ENCODE measurements at places on chromosomes 11 and 22. TPM values are rescaled to one million over a fixed set of nuclear protein-coding genes. Genes with fewer than 3 reads are reported as not detected.
A peak's percentile ranks its signal among the peaks of the same experiment; 100 is the strongest.

Gene PKP3
- not detected for total RNA-seq

Gene STIP1
- total RNA-seq: 484 TPM

Gene P4HA3
- not detected for total RNA-seq

Gene MS4A7
- total RNA-seq: not detected

Gene C1QTNF5
- total RNA-seq: not detected

Gene KRTAP5-11
- not detected for total RNA-seq

Gene C11orf86
- not detected for total RNA-seq

GRCh38 chr22:25465949-25466348, 98.5 kb upstream of the GRK3 start:
- H3K36me3 ChIP-seq: peaks cover 43% of the 10 kb centered on the region
- DNase-seq: no peak
- no peak overlapping the region for H3K4me3 ChIP-seq

DNA sequence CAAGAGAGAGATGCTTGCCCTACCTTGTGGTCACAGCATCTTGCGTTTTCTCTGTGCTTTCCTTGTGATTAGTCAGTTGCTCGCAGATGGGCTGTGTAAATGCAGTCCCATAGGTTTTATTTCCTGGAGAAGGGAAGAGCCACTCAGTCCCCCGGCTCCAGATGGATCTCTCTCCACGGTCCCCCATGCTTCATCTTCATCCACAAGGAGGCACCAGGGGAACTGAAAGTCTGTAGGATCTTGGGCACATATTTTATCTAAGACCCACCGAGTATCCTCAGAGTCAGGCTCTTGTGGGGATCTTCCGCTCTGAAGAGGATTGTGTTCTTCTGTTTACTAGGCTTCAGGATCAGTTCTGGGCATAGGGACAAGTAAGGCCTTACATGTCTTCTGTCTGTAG, 66.8 kb upstream of the E2F8 start:
- H3K4me1 ChIP-seq: no peaks in the 10 kb centered on the region
- DNase-seq: no peak
- no peak overlapping the region for H3K27ac ChIP-seq
- H3K27me3 ChIP-seq: peaks cover 4% of the 10 kb centered on the region
- no peak overlapping the region for H3K4me3 ChIP-seq
- no peaks in the 10 kb centered on the region for H3K36me3 ChIP-seq

DNA sequence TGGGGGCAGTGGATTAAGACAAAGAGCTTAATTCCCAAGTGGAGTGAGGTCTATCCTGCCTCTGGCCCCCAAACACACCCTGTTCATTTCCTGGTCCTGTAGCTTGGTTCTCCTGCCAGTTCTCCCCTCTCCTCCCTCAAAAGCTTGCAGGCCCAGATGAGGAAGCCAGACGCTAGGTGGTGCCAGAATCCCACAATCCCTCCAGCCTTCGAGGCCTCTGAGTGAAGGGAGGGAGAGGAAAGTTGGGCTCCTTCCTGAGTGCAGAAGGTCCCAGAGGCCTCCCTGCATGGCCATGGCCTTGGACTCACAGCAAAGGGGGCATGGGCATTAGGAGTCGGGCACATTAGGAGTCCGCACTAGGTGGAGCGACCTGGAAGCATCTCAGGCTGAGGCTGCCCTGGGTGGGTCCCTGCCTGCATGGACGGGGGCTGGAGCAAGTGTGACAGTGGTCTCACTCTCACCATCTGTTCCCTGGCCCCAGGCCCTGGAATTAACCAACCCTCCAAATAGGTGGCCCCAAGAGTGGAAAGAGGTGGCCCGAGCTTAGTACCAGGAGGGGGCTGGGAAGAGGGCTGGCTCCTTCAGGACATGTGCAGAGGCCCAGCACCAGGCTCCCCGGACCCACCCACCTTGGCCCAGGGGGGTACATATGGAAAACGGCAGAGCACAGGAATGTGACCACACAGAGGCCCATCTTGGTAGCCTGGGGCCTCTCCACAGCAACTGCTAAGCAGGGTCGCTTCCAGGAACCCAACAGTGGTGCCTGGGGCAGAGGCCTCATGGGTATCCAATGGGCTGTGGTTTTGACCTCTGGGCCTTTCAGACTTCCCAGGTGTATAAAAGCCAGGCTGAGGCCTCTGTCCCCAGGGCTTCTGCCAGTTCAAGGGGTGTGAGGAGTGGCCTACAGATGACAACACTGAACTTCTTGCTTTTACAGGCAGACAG, 5.2 kb downstream of the FXYD2 start:
- DNase-seq: no peak
- H3K4me1 ChIP-seq: peaks cover 57% of the 10 kb centered on the region
- no peaks in the 10 kb centered on the region for H3K36me3 ChIP-seq
- H3K27ac ChIP-seq: peak overlapping the region; percentile 96
- H3K27me3 ChIP-seq: no peaks in the 10 kb centered on the region

DNA sequence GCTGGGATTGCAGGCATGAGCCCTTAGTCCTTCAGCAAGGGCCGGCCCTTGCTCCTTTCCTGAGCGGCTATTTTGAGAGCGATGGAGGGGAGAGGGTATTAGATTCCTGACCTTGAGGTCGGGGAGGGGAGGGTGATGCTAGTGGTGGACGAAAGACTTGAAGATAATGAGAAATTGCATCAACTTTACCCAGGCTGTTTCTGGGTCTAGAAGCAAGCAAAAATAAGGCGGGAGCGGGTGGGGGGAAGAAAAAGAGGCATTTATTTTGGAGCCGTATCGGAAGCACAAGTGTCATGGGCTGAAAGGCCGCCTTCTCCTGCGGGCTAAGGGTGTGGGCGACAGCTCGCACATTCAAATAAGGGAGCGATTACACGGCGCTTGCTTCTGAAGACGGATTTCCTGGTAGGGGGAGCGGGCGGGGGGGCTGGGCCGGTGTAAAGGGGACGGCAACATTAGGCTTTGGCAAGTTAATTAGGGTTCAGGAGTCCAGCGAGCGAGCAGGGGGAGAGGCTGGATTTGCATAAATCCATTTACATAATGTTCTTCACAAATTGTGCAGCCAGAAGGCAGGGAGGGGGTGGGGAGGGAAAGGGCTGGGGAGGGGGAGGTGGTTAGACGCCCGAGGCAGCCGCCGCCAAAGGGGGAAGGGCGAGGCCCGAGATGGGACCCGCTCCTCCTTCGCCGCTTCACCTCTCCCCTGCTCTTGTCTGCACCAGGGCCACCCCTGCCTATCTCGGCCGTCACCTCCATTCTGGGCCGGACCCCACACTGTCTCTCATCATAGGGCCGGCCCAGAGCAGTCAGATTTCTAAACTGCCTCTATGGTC, 245.9 kb downstream of the MIAT start:
- H3K27me3 ChIP-seq: peaks cover 35% of the 10 kb centered on the region
- no peak overlapping the region for H3K4me3 ChIP-seq
- H3K4me1 ChIP-seq: peaks cover 2% of the 10 kb centered on the region
- DNase-seq: no peak

DNA sequence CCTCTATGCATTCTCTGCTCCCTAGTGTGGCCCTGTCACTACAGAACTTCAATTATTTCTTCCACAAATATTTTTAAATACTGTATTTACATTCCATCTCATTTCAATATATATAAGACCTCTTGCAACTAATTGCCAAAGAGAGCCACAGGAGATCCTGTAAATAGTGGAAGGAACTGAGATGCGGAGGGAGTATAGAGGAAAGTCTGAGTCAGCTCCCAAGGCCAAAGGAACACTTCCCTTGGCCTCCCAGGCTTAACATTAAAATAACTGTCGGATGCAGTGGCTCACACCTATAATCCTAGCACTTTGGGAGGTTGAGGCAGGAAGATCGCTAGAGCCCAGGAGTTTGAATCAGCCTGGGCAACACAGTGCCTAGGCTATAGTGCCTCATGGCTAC, 31.2 kb downstream of the RBFOX2 start:
- no peak overlapping the region for H3K27ac ChIP-seq
- H3K4me1 ChIP-seq: no peaks in the 10 kb centered on the region
- no peak overlapping the region for H3K4me3 ChIP-seq
- H3K27me3 ChIP-seq: peaks cover 18% of the 10 kb centered on the region
- no peak for DNase-seq

DNA sequence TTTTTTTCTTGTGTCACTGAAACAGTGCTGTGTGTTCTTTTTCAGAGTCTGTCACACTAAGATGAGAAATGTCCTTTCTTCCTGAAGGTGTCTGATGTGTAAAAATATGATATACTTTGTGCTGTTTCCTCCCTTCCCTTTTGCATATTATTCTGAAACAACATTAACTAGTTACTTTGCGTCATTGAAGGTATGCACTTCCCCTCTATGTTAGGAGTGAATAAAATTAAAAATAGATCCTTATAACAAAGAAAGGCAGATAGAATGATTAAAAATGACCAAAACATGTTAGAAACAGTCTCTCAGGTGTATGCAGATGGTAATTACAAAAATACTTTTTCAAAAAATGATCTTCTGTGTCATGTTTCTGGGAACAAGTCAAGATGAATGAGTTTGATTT, 1.6 kb upstream of the RAB30 start:
- H3K36me3 ChIP-seq: peaks cover 11% of the 10 kb centered on the region
- no peaks in the 10 kb centered on the region for H3K27me3 ChIP-seq
- DNase-seq: no peak

DNA sequence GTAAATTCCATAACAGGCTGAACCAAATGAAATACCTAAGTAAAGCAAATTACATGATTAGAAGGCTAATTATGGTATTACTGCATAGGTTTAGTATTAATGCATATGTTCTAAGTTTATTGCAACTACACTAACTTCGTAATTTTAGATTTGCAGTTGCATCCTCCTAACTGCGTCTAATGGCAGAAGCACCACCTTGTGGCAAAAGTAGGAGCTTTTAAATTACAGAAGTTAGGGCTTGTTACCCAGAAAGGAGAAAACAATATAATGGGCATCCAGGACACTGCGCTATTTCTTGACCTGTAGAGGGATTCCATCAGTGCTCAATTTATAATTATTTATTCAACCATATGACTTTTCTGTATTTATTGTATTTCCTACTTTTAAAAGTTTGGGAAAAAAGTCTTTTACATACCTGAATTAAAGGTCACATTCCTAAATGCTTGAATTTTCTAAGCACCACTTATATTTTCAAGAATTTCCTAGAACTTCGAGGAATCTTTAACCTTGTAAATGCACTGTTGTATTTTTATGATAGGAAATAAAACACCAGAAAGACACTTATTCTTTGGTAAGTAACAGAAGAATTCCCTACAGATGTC, 16.3 kb upstream of the GPR83 start:
- DNase-seq: no peak
- peaks cover 36% of the 10 kb centered on the region for H3K36me3 ChIP-seq
- no peaks in the 10 kb centered on the region for H3K27me3 ChIP-seq
- no peak overlapping the region for H3K27ac ChIP-seq
- H3K4me3 ChIP-seq: no peak overlapping the region

- DNase-seq: no peak
- no peaks in the 10 kb centered on the region for H3K36me3 ChIP-seq
- no peak overlapping the region for H3K4me3 ChIP-seq
- peaks cover 13% of the 10 kb centered on the region for H3K4me1 ChIP-seq
- H3K27me3 ChIP-seq: no peaks in the 10 kb centered on the region
- H3K27ac ChIP-seq: no peak overlapping the region
Measured at GRCh38 chr22:50705219-50705691, 32.6 kb downstream of the SHANK3 start.

- no peak overlapping the region for H3K27ac ChIP-seq
- no peak overlapping the region for H3K4me3 ChIP-seq
- DNase-seq: no peak
Measured at GRCh38 chr11:26651916-26652315, 69.9 kb downstream of the SLC5A12 start.

GRCh38 chr22:23204125-23204488, 23.8 kb downstream of the BCR start:
- H3K27me3 ChIP-seq: no peaks in the 10 kb centered on the region
- H3K36me3 ChIP-seq: peaks cover 6% of the 10 kb centered on the region
- H3K4me1 ChIP-seq: peaks cover 3% of the 10 kb centered on the region
- H3K4me3 ChIP-seq: no peak overlapping the region

- H3K27me3 ChIP-seq: peaks cover 40% of the 10 kb centered on the region
- H3K36me3 ChIP-seq: no peaks in the 10 kb centered on the region
- H3K4me1 ChIP-seq: peaks cover 24% of the 10 kb centered on the region
- DNase-seq: no peak
- no peak overlapping the region for H3K27ac ChIP-seq
Measured at GRCh38 chr11:129277198-129277843, 85.2 kb upstream of the ARHGAP32 start.

DNA sequence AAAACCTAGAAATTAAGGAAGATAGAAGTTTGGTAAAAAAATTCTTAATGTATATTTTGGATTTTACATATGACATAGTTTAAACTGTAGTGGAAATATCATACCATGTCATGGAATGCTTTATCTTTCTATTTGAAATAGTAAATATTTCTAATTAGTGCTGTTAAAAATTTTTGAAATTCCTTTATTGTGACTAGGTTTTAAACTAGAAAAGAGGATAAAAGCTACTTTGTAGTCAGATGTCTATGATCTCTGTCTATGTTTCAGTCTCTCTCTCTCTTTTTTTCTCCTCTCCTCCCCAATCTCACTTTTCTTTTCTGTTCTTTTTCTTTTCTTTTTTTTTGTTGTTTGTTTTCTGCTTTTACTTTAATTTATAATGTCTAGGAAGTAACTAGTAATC, 226.2 kb downstream of the TMEM135 start:
- H3K36me3 ChIP-seq: no peaks in the 10 kb centered on the region
- no peak for DNase-seq
- H3K27me3 ChIP-seq: no peaks in the 10 kb centered on the region
- no peak overlapping the region for H3K4me3 ChIP-seq
